Non-pigmented ciliary epithelial cell (primary cell): ENCODE measurements at places on chromosomes 6 and 20.

DNA sequence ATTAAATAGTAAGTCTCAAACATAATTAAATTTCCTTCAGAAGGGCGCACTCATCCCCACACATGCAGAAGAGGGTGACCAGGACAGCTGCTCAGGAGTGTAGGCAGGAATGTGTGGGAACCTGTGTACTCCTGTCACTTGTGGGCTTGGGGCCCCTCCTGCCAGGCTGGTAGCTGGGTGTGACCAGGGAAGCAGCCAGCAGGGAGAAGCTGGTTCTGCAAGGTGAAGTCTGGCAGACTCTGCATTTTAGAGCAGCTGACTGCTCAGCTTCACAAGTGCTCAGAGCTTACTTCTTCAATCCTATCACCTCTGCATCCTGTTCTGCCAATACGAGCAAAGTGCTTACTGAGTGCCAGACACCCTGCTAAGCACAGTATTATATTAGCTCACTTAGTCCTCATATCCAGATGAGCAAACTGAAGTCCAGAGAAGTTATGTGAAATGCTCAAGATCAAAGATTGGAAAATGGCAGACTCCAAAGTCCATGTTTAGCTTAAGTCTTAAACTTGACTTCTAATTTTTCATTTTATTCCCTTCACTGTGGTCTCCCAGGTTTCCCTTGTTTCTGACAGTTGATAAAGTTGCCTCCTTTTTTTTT is 27.9 kb downstream of the ELMO2 start:
- no peak for DNase-seq

- no peak for DNase-seq
These were observed 110.9 kb downstream of the GFRAL start for GRCh38 chr6:55438203-55438602.

GRCh38 chr6:4608361-4609115 is 167.7 kb upstream of the CDYL start:
- DNase-seq = no peak

DNA sequence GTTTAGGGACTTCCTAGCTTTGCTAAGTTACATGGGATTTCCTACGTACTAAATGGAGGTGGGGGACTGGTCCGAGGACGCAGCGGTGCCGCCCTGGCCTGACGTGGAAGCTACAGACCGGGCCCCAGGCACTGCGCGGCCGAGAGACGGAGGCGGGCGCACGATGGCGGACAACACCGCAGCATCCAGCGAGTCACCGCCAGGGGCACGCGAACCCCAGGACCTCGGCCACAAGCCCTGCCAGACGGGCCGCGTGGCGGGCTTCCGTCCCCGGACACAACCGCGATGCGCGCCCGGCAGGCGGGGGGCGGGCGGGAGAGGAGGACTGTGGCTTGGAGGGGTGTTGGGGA is 1516.9 kb upstream of the DEFB115 start:
- DNase-seq = no peak

DNA sequence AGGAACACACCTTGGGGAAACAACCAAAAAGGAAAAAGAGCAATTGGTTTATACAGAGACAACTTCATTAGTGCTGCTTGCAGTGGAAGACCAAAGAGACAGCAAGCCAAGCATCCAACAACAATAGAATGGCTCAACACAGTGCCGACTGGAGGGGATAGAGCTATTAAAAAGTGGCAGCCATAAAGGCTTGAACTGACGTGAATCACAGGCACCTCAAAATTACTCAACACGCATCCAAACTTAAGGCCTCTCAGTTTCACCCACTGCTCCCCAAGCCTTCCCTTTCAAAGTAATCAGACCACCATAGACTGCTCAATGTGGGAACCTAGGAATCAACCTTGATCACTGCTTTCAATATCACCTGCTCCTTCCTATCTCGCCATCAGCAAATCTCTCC is 9.7 kb downstream of the TNFRSF21 start:
- DNase-seq = no peak

DNA sequence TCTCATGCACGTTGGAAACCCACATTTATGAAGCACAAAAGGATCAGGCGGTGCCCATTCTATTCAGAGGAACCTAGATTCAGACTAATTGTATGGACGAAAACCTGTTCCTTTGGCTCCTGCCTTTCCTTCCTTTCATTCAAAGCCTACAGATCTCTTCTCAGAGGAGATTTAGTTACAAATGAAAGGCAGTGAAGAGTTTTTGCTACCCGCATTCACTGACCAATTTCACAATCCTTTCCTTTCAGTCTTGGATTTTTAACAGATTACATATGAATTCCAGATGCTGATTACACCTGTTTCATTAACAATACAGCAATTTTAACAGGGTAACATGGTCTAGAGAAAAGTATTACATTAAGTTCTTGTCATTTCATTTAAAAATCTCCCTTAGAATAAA is 32.0 kb downstream of the TMEM242 start:
- DNase-seq = no peak

DNA sequence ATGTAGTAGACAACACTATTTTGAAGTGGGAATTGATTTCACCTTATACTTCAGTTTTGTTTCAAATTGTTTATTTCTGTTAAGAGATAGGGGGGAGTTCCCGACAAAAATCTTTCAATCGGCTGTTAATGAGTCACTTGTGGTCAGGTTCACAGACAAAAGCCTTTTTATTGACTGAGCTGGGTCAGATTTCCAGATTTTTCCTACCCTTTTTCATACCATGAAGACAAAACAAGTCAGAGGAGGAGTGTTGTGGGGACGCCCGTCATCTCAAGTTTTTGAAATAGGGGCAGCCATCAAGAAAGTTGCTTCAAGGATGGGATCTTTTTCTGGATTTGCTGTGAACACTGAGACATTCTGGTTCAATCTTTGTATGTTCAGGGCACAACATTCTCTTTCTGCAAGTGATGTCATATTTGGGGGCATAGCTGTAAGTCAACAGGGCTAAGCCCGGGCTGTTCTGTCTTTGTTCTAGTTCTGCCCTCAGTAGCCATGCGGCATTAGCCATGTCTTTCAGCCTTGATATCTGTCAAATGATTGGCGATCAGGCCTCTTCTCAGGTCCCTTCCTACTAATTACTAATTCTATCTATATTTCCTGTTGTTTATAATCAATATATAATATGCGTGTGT is 496.0 kb upstream of the MARCKS start:
- peak; percentile 89 for DNase-seq

GRCh38 chr6:88454658-88455057 is 288.5 kb upstream of the CNR1 start:
- DNase-seq = no peak

GRCh38 chr6:73027691-73028090 is 197.6 kb downstream of the KHDC1L start:
- DNase-seq = no peak

- DNase-seq = no peak
These were observed 60.0 kb upstream of the PIM1 start for GRCh38 chr6:37109714-37110499.

GRCh38 chr6:114000069-114000468 is 29.1 kb upstream of the HDAC2 start:
- DNase-seq = no peak

DNA sequence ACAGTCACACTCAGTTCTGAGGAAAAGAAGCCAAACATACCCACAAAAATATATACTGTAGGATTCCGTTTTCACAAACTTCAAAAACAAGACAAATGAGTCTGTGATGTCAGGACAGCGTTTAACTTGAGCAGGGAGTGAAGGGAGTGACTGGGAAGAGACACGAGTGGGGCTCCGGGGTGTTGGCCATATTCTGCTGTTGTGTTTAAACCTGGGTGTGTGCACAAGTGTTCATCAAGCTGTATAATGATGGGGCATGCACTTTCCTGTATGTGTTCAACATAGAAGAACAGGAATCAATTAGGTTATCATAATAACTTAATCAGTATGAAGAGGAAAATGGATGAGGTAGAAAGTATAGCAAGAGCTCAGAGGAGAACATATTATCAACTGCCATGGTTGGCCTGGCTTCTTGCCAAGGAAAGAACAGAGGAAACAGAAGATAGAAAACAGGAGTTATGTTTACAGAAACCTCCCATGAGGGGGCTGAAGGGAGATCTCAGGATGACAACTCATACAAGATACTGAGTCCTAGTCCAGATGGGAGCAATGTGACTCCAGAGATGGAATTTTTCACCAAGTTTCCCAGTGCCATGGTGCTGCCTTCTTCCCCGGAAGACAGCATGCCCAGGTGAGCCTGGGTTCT is 15.1 kb upstream of the AFDN start:
- DNase-seq = no peak

- DNase-seq = no peak
These were observed 12.8 kb downstream of the TRAF3IP2 start for GRCh38 chr6:111592726-111593511.

GRCh38 chr6:110735666-110736065 is 79.6 kb downstream of the CDK19 start:
- no peak for DNase-seq

DNA sequence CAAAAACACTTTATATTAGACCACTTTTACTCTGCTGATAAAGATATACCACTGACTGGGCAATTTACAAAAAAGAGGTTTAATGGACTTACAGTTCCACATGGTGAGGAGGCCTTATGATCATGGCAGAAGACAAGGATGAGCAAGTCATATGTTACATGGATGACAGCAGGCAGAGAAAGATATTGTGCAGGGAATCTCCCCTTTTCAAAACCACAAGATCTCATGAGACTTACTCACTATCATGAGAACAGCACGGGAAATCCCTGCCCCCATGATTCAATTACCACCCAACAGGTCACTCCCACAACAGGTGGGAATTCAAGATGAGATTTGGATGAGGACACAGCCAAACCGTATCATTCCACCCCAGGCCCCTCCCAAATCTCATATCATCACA is 1383.8 kb upstream of the MAP3K7 start:
- no peak for DNase-seq

DNA sequence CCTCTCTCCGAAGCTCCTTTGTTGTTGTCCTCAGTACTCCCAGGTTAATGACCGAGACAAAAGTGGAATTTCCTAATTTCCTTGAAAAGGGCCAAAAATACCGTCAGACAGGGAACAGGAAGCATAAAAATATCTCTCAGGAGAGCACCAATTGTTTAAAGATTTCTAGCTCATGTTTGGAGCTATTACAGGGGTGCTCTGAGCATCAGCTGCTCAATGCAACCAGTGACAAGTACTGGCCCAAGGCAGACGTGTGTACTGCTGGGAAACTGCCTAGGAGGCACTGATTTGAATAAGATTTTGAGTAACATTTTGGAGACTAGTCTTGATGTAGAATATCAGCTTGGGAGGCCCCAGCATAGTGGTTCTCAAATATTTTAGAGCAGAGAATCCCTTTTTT is 17.3 kb downstream of the LAMA4 start:
- DNase-seq = no peak

- no peak for DNase-seq
These were observed 13.0 kb upstream of the NRM start for GRCh38 chr6:30703821-30704220.
